Endothelial cell (in vitro differentiated cells): ENCODE measurements at places on chromosomes 12 and 14.

DNA sequence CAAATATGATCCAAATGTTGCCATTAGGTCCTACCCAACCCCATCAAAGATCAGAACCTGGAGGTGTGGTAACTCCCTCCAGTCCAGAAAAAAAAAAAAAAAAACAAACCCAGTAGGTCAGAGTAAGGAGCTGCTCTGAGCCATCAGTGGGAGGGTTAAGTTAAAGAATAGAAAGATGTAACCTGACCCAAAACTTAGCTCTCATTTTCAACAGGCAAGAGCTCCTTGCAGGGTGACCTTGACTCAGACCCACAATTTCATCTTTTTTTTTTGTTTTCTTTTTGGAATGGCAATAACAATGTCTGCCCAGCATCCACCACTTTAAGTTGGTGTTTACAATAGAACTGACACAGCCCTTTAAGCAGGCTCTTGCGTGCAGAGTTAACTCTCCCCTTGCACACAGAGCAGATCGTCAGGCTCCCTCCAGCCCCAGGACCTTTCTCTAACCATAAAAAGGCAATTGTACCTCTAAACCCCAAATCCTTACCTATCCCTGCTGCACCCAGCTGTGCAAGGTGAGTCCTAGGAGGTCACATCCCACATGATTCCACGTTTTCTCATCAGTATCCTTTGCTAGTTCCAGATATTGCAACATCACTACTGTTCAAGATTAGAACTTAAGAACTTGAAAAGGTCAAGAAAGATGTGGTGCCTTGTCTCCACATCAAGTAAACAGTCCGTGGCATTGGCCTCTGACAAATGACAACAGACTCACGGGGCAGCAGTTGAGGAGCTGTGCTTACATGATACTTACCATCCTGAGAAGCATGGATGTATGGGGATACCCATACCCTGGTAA lies 178.6 kb upstream of the EEA1 start:
- no peak for DNase-seq

- no peak for DNase-seq
Measured at GRCh38 chr14:92984896-92985295, 61.9 kb downstream of the CHGA start.

- DNase-seq, result no peak
Measured at GRCh38 chr12:24776861-24777260, 172.0 kb downstream of the BCAT1 start.

- DNase-seq, result no peak
Measured at GRCh38 chr12:54945082-54945481, 39.5 kb downstream of the TESPA1 start.

- no peak for DNase-seq
Measured at GRCh38 chr14:94680862-94681288, 68.7 kb downstream of the SERPINA3 start.

- DNase-seq, result no peak
Measured at GRCh38 chr12:50248883-50249282, 34.4 kb downstream of the LIMA1 start.

- no peak for DNase-seq
Measured at GRCh38 chr12:88658009-88658408, 77.7 kb upstream of the KITLG start.

- DNase-seq, result no peak
Measured at GRCh38 chr14:59303216-59303615, 114.7 kb downstream of the DAAM1 start.

GRCh38 chr14:102502571-102502970 lies 7.0 kb downstream of the ANKRD9 start:
- DNase-seq, result no peak

GRCh38 chr14:54471641-54472040 lies 17.1 kb downstream of the GMFB start:
- DNase-seq, result no peak

- DNase-seq, result peak; percentile 66
Measured at GRCh38 chr14:78902010-78902623, 731.9 kb downstream of the NRXN3 start.

DNA sequence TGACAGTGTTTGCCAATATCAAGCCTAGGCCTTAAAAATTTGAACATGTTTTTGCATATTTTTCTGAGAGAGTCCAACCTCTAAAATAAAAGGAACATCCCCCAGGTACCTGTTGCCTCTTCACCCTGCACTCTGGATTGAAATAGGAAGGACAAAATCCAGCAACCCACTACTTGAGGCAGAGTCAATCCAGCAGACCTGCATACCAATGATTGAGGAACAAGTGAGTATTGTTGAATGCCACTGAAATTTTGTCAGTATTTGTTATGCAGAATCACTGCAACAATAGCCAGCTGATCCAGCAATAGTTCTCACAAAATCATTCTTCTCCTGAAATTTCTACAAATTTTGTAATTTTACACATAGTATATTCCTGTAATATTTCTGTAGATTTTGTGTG lies 460.6 kb upstream of the FOXG1 start:
- DNase-seq, result no peak

DNA sequence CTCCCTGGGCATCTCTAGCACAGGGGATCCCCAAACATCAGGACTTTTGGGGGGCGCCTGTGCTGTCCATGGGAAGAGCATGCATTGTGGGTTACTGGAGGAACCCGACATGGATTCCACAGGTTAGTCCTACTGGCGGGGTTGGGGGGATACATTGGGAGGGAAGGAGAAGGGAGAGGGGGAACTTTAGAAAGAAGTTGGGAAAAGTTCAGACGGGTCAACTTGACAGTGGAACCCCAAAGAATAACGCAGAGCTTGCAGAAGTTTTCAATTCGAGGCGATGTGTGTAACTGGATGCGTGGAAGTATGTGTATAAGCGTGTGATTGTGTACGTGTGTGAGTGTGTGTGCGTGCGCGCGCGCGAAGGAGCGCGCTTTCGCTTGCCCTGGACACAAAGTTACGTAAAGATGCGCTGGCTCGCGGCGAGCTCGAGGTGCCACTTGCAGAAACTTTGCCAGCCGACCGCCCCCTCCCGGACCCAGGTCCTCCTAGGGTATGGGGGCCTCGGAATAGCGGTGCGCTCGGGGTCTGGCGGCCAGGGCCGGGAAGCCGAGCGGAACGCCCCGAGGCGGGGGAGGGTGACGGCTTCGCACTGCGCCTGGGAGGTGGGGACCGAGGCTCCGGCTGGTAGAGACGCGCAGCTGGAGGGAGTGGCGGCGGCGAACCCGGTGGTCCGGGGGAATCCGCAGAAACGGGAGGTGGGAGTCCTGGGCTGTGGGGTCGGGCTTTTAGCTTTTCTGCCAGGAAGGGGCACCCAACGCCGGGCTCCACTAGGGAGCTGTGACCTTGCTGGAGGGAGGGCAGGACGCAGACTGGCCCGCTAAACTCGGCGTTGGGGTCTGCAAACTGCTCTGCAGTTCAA lies 669 bp downstream of the RFX4 start:
- no peak for DNase-seq
